ENCODE measurements at places on chromosomes 7 and 10.

GRCh38 chr10:130404476-130405055 is 268.4 kb downstream of the GLRX3 start:
- DNase-seq = no peak

DNA sequence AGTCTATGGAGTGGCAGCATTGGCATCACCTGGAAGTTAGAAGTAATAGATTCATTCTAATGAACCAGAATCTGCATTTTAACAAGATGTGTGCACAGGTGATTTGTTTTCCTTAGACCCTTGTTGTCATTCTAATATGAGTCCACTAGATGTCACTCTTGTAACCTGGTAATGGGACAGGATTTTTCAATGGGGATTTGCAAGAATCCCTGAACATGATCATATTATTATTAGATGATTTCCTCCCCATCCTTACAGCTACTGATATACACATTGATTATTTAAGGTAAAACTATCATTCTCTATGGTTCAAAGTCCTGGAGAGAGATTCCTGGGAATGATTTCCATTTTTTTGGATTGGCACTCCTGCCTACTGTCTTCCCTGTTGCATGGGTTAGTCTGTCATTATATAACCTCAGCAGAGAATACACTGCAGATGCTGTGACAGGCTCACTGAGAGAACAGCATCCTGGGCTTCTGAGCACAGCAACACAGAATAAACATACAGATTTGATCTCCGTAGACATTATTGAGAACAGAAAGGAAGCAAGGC is 194.9 kb downstream of the SUGCT start:
- no peak for DNase-seq

DNA sequence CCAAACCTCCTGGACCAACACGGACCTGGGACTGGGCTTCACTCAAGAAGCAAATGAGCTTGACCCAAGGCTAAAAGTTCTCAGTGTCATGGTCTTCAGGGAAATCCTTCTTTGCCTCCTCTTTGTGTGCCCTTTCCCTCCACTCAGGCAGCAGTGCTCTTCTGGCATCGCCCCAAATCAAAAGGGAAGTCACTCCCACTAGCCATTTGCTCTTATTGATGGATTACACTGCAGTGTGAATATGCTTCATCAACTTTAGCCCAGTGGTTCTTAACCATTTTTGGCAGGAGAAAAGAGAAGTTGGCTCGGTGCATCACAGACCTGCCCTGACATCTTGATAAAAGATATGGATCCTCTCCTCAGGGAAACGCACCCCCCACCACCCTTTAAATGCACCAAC is 19.2 kb upstream of the IKZF1 start:
- no peak for DNase-seq

GRCh38 chr10:70564901-70565351 is 37.6 kb downstream of the PRF1 start:
- DNase-seq = no peak

DNA sequence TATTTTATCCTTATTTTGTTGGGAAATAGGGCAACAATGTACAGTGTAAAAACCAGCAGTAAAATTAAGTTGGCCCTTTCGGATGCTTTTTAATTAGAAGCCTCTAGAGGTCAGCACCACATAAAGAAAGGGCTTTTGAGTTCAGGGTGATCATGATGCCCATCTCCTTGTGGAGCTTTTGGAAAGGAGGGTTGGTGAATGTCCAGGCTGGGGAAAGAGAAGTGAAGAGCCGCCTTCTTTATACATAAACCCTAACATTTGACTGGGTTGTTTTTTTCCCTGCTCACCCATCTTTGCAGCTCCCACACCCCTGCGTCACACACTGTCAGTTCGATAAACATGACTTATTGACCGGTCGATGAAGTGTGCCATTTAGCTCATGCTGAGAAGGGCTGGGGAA is 29.8 kb downstream of the MTURN start:
- no peak for DNase-seq

DNA sequence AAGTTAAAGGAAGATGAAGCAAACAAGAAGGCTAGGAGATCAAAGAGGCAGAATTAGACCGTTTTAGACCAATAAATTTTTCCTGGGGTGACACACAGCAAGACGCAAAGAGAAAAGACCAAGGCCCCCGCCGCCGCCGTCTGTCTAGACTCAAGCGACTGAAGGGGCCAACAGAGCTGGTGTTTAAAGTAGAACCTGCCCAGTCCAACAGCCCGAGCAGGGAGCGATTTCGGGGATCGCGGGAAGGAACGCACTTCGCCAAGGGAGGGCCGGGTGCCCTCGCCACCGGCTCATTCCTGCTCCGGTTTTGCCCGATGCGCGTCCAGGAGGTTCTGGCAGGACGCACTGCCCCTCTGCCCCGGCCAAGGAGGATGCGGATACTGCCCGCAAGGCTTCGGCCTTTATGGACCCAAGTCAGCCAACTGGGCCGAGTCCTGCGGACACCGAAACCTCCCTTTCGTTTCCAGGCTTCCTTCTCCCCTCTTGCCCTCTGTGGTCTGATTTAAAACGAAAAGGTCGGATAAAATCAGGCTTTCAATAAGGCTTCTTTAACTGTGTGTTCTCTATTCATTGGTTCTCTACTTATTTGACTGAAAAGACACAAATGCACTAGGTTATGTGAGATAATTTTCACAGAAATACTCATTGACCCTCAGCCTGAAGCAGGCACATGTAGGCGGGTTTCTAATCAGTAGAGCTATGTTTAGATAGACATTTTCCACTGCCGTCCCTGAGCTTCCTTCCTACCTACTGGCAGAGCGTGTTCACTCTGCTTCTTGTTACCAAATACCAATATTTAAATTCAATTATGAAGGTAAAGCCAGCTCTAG is 2.2 kb upstream of the HOXA7 start:
- no peak for DNase-seq

- no peak for DNase-seq
Observed at GRCh38 chr10:82796510-82796909, 921.5 kb downstream of the NRG3 start.

- DNase-seq = no peak
Observed at GRCh38 chr7:82506208-82506607, 62.6 kb upstream of the CACNA2D1 start.

DNA sequence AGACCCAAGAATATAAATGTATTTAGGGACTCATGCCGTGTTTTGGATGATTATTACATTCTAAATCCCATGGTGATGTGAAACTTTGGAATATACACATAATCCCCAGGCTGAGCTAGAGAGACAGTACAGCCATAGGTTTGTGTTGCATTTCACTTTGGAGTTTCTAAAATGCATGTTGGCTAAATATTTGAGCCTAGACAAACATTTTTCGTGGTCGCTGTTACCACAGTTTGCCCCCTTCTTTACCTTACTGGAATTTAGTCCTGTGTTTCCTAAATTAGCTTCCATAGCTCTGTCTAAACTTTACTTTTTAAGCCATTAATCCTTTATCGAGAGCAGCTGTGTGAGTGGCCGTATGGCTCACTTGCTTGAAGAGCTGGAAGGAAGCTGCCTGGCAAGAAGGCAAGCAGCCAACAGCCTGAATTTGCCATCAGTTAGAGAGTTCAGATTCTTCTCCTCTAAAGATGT is 192.0 kb downstream of the BICC1 start:
- DNase-seq = no peak

DNA sequence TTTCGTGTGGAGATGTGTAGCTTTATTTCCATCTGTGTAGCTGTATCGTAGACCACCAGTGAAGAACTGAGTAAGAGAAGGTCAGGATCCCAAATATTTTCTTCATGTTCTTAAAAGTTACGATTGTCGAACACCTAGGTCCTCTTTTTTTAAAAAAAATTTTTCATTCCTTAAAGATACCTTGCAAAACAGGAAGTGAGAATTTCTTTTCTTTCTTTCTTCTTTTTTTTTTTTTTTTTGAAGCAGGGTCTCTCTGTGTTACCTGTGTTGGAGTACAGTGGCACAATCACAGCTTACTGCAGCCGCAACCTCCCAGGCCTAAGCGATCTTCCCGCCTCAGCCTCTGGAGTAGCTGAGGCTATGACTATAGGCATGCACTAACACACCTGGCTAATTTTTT is 60.8 kb downstream of the PHTF2 start:
- no peak for DNase-seq

DNA sequence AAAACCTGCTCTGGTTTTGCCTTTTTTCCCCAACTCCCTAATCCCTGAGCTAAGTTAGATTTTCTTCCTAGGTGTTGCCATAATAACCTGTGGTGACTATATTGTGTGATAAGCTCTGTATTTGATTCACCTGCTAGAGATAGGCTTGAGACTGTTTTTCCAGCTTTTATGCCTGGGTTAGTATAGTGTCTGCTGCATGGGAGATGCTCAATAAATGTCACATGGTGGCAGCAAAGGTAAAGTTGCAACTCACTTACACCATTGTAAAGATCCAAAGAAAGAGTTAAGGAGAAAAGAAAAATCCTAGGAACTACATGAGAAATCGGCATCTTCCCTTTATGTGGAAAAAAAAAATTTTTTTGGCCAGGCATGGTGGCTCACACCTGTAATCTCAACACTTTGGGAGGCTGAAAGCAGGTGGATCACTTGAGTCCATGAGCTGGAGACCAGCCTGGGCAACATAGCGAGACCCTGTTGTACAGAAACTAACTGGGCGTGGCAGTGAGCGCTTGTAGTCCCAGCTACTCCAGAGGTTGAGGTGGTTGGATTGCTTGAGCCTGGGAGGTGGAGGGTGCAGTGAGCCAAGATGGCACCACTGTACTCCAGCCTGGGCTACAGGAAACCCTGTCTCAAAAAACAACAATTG is 3.7 kb downstream of the CCNJ start:
- DNase-seq = no peak

DNA sequence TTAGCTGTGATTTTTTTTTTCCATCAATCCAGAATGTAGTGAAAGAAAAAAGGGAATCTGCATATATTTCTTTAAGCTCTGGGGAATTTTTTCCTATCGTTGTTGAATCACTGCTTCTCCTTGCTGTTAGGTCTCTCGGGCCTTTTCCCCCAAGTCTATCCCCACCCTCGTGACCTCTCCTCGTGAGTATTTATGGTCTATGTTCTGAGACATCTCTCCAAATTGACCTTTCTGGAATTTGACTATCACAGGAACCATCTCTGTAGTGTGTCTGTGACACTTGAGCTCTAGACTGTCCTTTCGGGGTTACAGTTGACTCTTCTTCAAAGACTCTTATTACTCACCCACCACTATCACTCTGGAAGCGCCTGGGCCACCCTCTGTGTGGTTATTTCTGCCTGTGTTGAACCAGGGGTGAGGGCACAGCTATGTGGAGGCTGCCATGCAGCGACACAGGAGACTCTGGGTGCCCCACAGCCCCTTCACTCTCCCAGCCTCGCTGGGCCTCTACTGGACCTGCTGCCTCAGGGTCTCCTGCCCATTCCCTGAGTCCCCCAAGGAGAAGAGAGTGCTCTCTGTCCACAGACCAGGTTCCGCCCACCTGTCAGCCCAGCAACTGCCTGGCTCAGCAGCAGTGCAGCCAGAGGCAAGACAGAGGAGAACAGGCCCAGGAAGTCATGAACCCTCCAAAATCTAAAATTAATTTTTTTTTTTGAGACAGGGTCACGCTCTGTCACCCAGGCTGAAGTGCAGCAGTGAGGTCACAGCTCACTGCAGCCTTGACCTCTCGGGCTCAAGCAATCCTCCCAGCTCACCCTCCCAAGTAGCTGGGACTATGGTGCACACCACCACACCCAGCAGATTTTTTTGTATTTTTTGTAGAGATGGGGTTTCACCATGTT is 45.7 kb upstream of the PTPRN2 start:
- DNase-seq = no peak

GRCh38 chr10:68251625-68252495 is 19.9 kb upstream of the ATOH7 start:
- no peak for DNase-seq

- DNase-seq = no peak
Observed at GRCh38 chr7:41247143-41247865, 455.6 kb downstream of the INHBA start.

GRCh38 chr7:129278688-129279087 is 53.9 kb downstream of the AHCYL2 start:
- no peak for DNase-seq

DNA sequence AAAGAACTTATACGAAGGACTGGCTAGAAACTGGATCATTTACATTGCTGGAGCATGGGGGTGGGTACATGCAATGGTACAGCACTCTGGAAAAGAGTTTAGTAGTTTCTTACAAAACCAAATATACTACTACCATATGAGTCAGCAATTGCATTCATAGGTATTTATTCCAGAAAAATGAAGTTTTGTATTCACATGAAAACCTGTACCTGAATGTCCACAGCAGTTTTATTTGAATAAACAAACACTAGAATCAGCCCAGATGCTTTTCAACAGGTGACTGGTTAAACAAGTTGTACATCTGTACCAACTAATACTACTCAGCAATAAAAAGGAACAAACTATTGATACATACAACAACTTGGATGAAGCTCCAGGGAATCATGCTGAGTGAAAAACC is 3.4 kb downstream of the SCIN start:
- DNase-seq = no peak

- DNase-seq = no peak
Observed at GRCh38 chr7:82388138-82388537, 55.4 kb downstream of the CACNA2D1 start.

DNA sequence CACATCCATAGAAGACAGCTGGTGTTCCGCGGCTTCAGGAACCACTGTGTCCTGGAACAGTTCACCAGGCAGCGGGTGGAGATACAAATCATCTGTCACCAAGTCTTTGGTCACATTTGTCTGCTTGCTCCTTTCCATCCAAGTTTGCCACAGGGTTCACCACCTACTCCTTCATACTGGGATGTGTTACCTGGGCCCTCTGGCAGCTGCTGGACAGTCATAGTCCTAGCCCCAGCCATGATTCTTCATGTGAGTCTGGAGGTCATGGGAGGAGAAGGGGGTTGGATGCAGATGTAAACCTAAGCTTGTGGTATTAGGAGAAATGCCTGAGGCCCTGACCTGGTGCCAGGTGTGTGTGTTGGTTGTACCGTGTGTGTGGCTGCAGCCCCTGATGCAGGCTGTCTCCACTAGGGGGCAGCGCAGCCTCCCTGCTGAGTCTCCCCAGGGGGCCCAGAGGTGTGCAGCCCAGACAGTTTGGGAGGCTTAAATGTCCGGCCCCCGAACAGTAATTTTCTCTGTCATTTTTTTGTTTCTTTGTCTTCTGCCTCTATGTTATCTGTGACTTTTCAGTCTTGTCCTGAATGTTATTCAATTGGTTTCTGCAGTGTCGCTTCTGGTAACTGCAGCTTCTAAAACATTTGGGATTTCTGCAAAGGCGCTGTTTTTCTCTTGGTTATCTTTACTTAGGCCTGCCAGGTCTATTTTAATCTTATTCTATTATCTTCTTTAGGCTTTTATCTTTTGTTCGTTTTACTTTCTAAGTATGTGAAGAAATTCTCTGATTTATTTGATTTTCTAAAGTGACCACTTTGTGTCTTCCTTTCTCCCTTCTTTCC is 14.8 kb downstream of the NPS start:
- no peak for DNase-seq

DNA sequence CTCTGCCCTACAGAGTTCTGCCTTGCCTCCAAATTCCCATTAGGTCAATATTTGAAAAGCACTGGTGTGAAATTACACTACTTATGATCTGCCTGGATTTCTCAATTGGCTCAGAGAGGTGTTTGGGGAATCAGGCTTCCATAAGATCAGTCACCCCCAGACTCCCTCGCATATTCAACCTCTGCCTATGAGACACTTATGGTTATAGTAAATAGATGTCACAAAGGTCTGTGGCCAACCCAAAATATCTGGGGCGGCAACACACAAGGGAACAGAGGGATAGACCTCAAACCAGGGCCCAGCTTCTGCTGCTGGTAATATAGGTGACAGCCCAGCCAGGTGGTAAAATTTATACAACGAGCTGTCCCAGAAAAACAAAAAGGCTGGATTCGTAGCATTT is 376.7 kb upstream of the ZMIZ1 start:
- no peak for DNase-seq

GRCh38 chr10:48231178-48231577 is 43.3 kb downstream of the FRMPD2 start:
- DNase-seq = no peak
